ENCODE measurements at places on chromosomes 3 and 15.

- no peak for DNase-seq
Measured at GRCh38 chr3:121649645-121650044, 11.1 kb downstream of the HCLS1 start.

- DNase-seq = no peak
Measured at GRCh38 chr3:183131186-183131725, 31.3 kb downstream of the LAMP3 start.

DNA sequence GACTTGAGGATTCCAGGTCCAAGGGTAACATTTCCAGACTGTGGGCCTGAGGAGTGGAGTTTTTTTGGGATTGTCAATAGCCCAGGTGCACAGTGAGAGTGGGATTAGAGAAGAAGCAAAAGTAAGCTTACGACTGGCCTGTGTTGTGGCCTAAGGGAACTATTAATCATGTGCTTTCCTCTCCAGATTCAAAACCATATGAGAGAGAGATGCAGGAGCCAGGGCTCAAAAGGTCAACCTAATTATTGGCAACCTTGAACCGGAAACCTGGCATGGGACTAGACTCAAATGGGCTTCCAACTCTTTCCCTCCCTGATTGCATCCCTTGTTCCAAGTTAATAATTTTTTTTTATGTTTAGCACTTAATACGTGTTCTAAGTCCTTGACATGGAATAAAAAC lies 242.1 kb upstream of the THRB start:
- no peak for DNase-seq

DNA sequence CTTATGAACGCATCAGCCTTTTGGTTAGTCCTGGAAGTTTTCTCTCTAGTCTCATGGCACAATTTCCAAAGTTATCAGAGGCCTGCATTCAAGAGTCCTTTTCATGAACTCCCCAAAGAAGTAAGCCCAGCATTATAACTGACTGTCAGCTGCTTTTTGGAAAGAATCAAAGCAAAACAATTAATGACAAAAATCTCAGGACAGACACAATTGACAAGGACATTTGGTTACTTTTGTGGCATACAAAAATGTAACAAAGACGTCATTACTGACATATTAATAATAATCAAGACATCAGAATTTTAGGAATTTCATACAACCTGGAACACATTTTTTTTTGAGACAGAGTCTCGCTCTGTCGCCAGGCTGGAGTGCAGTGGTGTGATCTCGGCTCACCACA lies 21.2 kb downstream of the KATNBL1 start:
- DNase-seq = no peak

GRCh38 chr3:61864886-61865285 lies 303.5 kb downstream of the PTPRG start:
- DNase-seq = no peak

All from mesenteric fat pad (tissue), 1 donor.